ENCODE measurements at places on chromosomes 16 and 17.
A peak's percentile ranks its signal among the peaks of the same experiment; 100 is the strongest.

DNA sequence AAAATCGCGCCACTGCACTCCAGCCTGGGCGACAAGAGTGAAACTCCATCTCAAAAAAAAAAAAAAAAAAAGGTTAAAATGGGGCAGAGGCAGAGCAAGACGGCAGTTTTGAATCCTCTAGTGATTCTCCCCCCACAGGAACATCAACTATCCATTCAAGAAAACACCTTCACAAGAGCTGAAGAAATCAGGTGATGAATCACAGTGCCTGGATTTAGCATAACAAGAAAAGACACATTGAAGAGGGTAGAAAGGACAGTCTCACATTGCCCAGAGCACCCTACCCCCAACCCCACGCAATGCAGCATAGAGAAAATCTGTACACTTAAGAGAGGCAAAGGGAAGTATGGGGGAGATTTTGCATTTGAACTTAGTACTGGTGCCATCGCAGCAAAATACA, 28.8 kb upstream of the RNF43 start:
- DNase-seq = no peak

- no peak for DNase-seq
These were observed 8.6 kb downstream of the BRD7 start for GRCh38 chr16:50360033-50360778.

DNA sequence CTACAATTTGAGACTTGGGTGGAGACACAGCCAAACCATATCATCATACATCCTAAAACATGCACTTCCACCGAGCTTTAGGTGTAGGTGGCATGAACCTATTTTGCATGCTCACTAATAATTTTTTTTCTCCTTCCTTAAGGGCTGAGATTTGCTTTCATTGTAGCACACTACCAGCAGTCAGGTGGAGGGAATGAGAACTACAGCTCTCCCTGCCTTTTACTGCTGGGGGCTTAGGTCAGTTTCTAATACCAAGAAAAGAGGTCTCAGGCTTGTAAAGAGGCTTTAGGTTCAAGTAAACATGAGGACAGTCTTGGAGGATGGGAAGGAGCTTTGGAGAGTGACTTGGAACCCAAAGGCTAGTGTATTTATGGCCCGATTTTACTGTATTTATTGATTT, 22.0 kb downstream of the CFAP20 start:
- no peak for DNase-seq

- DNase-seq = no peak
These were observed 189.9 kb downstream of the AATF start for GRCh38 chr17:37138571-37139120.

DNA sequence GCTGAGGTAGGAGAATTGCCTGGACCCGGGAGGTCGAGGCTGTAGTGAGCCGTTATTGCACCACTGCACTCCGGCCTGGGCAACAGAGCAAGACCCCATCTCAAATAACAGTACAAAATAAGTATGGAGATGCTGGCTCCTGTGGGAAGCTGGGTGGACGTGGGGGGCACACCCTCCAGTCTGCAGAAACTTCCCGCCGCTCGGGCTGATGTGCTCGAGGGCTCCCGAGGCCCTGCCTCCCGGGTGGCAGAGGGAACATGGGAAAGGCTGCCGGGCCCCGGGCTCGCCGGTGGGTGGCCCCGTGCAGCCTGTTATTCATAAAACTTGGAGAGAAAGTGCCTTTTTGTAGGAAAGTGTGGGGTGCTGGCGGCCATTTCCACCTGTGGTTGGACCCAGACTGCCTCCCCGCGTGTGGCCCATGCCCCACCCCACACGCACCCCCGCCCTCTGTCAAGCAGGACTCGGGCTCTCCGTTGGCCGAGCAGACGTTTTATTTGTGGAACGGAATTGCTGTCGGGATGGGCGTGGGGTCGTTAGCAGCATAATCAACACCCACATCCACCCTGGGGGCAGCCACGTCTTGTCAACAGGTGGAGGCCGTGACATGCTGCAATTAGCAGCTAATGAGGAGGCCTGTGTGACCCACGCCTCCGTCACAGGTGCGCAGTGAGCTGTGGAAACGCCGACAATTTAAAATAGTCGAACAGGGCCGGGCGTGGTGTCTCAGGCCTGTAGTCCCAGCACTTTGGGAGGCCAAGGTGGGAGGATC, 7.4 kb upstream of the CIAO3 start:
- no peak for DNase-seq

- DNase-seq = no peak
These were observed 57.6 kb downstream of the RAB11FIP4 start for GRCh38 chr17:31449111-31449510.

- DNase-seq = peak; percentile 87
These were observed 16.5 kb upstream of the PRM1 start for GRCh38 chr16:11297492-11298142.

GRCh38 chr16:81041696-81042095, 6.1 kb downstream of the ATMIN start:
- DNase-seq = no peak

DNA sequence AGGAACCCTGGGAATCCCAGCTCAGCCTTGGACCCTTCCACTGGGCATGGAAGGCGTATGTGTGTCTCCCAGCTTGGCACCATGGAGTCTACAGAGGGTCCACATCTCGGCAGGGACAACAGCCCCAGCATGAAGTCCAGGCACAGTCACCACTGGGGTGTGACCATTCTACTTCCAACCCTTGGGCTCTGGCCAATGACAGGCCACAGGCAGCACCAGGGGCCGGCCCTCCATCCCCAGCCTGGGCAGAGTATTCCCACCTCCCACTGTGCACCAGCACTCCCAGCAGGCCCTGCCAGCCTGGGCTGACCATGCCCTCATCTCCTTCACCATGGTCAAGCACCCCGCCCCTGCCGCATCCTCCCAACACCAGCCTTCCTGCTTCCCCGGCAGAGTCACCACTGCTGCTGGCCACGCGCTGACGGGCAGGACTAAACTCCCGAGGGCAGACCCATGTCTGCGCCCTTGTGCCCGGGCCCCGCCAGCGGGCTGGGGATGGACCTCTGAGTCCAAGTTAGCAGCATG, 9.5 kb upstream of the PPP1R27 start:
- DNase-seq = no peak

- no peak for DNase-seq
These were observed 28.4 kb upstream of the WFIKKN2 start for GRCh38 chr17:50807009-50807408.

- DNase-seq = peak; percentile 23
These were observed 1.5 kb upstream of the SOX8 start for GRCh38 chr16:979859-980594.

- no peak for DNase-seq
These were observed 44.4 kb downstream of the SEC14L1 start for GRCh38 chr17:77185137-77185536.

DNA sequence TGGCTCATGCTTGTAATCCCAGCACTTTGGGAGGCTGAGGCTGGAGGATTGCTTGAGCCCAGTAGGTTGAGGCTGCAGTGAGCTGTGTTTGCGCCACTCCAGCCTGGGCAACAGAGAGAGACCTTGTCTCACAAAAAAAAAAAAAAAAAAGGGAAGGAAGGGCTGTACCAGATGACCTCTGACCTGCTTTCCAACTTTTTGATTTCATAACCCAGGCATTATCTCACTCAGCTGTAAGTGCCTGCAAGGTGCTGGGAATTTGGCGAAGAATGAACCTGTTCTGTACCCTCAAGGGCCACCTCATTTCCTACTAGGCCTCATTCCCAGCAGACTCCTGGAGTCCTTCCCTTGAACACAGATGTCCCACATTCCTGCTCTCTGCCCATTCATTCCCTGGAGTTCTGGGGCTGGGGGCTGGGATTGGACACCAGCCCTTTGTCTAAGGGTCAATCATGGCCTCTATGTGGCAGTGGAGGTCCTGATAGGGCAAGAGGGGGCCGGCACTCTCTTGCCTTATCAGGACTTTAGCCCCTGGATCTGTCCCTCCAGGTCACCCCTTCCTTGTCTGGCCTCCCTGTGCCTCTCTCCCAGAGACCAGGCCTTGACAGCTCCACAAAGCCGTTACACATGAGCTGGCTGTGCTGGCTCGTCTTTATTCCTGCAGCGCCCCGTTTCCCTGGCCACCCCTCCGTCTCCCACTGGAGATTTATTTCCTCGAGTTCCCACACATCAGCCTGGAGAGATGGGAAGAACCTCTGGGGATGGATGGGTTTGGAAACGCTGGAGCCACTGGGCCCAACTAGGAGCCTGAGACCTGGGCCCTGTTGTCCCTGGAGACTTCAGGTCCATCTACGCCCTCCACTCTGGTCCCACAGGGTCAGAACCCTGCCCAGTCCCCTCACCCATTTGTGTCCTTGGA, 821 bp upstream of the GFAP start:
- no peak for DNase-seq

DNA sequence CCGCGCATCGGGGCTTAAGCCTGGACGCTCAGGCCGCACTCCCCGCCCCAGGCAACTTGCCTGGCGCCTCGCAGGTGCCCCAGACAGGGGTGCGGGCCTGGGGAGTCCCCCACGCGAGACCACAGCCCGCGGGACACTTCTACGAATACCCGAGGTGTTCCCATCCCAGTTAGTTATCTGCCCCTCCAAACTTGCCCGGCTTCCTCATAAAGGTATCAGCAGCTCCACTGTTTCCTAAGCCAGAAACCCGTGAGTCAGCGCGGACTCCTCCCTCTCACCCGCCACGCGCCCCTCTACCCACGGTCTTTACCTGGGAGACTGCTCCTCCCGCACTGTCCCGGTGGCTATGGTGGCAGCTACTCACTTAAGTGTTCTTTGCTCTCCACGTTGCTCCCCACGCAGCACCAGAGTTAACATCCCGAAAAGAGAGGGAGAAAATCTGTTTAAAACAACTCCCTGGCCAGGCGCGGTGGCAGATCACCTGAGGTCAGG, 1.0 kb upstream of the CREBBP start:
- DNase-seq = no peak

GRCh38 chr16:7236824-7237410, 95.7 kb upstream of the RBFOX1 start:
- no peak for DNase-seq

DNA sequence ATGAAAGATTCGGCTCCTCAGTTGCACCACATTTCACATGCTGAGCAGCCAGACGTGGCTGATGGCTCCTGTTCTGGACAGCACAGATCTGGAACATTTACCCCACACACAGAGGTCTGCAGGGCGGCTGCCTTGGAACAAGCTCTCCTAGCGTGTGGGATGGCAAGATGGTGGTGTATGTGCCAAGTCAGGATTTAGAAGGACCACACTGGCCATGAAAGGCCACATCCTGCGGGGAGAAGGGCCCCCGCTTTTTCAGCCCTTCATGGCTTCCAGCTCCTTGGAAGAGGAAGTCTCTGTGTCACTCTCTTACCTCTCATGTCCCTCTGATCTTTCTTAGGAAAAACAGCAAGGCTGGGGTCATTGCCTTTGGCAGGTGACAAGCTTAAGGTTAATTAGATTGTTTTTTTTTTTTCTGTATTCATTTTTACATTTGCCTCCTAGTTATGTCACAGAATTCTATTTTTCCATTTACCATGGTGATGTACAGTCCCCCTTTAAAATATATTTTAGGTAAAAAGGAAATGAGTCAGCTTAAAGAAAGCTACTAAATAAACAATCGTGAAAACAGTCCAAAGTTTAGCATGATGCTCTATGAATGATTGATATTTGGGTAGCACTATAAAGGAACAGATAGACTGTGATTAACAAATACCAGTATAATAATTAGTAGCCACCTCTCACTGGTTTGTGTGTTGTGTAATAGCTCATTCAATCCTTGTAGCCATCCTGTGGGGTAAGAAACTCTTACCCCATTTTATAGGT, 396.6 kb downstream of the CPPED1 start:
- no peak for DNase-seq

DNA sequence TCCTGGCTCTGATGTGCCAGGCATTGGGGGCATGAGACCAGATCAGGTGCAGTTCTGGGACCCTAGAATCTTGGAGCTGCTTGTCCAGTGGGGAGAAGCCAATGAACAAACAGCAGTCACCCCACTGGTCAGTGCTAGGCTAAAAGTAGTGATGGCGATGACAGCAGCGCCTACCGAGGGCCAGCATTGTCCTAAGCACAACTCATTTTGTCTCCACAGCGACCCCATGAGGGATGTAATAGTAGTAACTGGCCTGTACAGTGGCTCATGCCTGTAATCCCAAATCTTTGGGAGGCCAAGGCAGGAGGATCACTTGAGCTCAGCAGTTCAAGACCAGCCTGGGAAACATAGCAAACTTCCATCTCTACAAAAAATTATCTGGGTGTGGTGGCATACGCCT, 6.2 kb downstream of the SMCR8 start:
- DNase-seq = no peak

GRCh38 chr17:70168044-70168976, 1.0 kb upstream of the KCNJ2 start:
- peak; percentile 22 for DNase-seq

DNA sequence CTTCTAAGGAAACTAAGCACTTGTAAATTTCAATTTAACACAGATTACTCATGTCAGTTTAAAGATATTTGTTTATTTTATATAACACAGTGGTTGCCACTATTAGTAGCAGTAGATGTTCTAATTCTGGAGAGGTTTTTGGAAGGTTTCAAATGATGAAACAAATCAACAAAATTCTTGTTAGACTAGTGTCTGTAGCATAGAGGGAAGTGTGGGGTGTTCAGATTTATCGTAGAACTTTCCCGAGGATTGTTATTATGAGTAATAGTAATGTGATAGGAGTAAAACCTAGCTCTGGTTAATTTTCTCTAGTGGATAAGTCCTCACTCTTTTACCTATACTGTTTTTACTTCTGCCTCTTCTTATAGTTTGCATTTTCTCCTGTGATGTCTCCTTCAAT, 6.3 kb downstream of the GAN start:
- no peak for DNase-seq

DNA sequence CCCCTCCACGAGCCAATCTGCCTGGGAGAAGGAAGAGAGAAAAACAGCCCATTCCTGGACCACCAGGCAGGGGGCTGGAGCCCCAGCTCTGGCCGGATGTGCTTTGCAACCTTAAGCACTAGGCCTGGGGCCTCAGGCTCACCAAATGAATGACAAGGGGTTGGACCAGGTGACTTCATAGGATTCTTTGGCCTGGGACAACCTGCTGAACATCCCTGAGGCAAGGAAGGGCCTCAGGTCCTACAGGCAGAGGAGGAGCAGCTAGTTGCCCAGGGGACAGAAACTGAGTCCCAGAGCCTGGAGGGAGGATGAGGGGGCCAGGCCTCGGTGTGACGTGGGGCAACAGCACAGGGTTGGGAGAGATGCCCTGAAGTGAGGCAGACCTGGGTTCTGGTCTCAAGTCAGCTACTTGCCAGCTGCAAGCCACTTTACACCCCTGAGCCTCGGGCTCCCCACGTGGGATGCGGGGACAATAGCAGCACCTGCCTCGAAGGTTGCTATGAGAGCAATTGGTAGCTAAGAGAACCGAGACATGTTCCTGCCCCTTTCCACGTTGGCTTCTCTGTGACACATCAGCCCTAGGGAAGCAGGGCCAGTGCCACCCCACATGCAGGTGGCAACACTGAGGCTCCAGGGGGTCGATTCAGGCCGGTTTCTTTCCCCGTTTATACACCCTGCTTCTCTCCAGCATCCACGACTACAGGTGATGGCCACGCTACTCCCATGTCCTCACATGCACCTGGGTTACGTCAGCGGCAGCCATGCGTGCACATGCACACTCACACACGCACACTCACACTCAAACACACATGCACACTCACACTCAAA, 42.6 kb downstream of the CFAP20 start:
- DNase-seq = no peak
